ENCODE measurements at places on chromosomes 3 and 15.

DNA sequence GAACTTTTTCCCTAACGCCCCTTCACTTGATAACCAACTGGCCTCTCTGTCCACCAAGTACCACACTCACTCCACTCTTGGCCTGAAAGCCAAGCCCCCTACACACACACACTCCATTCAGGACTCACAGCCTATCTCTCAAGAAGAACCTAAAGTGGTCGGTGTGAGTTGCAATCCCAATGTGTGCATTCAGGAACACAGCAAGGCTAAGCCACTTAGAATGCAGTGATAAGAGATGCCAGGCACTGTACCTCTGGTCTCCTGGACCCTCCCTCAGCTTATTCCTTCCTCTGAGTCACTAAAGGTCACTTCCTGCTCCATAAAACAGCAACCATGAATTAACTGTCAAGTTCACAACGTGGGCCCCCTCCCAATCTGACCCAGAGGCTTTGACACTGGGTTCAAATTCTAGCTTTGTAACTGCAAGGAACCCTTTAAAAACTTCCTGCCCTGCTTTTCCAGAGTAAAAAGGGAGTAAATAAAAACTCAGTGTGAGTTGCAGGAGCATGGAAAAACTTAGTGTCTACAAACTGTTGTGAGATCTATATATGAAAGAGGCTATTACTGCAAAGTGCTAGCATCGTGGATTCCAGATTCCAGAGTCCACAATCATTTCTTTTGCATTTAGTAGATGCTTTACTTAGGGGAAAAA lies 17.6 kb upstream of the KCNMB3 start:
- no peak for DNase-seq

GRCh38 chr3:97959872-97960271 lies 12.4 kb downstream of the RIOX2 start:
- no peak for DNase-seq

GRCh38 chr3:125245521-125245920 lies 33.0 kb upstream of the SLC12A8 start:
- no peak for DNase-seq

GRCh38 chr3:108744762-108745161 lies 12.4 kb downstream of the RETNLB start:
- DNase-seq: no peak

GRCh38 chr3:52633786-52634185 lies 51.9 kb downstream of the PBRM1 start:
- no peak for DNase-seq

GRCh38 chr15:52290329-52290728 lies 5.3 kb downstream of the MYO5C start:
- no peak for DNase-seq

DNA sequence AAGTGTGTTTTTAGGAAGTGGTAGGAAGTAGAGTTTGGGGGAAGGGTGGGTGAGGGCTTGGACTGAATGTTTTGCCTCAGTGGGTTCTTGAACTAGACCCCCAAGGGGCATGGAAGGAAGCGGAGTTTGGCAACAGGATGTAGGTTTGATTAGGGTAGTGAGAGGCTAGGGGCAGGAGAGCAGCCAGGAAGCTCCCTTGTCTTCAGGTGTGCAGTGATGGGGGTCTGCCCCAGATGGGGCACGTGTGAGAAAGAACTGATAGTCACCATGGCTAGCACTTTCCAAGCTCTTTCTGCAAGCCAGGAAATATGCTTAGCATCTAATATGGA lies 4.7 kb downstream of the ZSCAN2 start:
- no peak for DNase-seq

DNA sequence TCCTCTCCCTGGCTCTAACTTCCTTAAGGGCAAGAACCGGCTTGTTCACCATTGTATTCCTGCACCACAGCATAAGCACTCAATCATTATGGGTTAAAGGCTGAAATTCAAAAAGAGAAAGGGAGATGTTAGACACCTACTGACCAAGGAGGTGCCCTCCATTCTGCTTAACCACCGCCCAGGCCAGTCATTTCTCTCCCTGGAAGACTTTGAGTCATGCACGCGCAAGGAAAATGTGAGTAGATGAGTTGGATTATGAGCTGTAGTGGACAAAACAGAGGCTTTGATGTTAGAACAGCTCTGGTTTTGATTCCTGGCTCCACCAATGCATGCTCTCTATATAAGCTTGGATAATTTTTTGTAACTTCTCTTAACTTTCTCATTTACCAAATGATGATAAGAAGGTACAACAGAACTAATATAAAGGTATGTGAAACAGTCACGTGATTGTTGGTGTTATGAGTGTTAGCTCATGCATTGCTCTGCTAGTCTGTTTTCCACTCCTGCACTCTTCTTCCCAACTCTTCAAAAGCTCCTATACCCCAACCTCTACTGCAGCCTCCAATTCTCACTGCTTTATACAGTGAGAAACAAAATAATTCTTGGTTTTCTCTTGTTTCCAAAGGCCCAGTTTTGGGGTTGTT lies 148.4 kb upstream of the ATP11B start:
- DNase-seq: no peak

DNA sequence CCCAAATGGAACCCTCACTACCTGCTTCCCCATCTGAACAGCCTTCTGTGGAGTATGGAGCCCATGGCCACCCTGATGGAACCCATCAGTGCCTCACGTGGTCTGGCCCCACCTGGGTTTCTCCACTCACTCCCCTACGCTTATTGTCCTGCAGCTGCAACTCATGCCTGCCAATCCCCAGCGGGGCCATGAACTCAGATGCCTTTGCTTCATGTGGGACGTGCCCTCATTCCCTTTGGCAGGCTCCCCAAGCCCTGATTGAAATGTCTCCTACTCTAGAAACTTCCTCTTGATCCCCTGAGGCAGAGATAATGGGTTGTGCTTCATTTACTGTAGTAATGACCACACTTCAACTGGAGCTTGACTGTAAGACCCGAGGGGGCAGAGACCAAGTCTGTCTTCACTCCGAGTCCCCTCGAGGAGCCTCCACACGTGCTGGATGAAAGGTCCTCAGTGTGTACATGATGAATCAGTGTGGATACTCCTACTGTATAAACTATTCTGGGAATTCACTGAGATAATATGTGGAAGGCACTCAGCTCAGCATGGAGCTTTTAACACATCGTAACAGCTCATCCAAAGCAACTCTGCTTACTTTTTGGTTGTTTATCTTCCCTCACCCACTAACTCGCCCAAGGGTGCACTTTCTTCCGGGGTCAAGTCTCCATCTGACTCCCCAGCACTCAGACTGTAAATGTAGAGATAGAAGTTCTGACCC lies 232.8 kb upstream of the BHLHE40 start:
- DNase-seq: peak; percentile 23

DNA sequence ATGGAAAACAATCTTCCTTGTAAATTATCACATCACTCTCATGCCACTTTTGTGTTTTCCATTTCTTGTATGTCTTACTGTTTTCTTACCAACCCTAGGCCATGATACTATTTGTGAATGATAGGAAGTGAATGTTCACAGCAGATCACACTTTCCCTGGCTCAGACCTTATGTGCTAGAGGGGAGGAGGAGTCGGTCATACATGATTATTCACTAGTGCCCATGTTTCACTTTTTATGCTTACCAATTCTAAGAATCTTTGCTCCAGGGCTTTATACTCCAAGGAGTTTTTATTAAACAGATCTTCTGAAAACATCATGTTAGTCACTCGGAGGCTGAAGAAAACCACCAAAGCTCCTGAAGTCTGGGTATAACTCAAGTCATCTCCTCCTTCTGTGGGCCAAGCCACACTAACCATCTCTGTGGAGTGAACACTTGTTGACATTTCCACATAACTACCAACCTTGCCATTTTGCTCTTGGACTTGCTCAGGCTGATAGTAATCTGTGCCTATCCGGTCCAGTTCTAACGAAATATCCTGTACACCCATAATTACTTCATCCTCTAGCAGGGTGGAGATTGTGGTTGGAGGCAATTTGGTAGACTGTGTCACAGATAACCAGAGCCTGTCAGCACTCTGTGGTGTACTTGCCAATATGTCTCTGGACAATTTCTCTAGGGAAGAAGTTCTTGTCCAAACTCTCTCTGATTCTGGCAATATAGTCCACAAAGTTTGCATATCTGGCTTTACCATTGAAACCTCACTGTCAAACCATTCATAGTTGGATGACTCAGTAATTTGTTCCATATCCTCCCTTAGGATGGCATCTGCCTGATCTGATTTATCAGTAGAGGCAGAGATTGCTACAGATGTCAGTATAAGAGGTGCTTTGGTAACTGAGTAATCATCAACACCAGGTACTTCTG lies 76.8 kb downstream of the IMPG2 start:
- DNase-seq: no peak

- DNase-seq: no peak
Measured at GRCh38 chr3:144380849-144381248, 409.2 kb downstream of the DIPK2A start.

DNA sequence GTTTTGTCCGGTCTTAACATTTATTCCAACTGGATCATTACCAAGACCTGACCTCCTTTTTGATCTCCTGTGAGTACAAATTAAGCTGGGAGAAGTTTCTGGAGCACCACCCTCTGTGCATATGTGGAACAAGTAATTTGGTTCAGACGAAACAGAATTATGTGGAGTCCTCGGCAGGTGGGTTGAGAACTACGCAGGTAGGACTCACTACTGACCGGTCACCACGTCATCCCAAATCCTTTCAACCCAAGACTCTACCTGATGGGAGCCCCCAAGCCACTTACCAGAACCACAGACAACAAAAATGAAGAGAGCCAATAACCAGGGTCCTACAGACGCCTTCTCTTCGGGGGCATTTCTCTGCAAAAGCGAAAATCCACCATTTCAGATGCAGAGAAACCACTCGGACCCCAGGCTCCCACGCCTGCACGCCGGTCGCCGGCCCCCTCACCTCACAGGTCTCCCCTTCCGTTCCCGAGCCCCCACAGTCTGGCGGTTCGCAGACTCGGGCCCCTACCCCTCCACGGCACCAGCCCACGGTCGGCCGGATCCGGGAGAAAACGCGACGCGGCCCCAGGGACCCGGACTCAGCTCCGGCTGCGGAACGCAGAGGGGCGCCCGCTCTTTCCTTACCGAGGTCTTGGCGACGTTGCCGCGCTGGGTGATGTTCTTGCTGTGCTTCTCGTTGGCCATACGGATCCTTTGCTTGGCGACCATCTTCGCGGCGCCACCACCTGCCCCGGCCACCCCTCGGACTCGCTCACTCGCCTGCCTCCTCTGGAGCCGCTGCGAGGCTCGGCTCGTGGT lies 674 bp downstream of the SERP1 start:
- peak; percentile 52 for DNase-seq

GRCh38 chr15:43541785-43542184 lies 24.4 kb downstream of the MAP1A start:
- DNase-seq: no peak

- DNase-seq: no peak
Measured at GRCh38 chr15:45657764-45658545, 23.1 kb downstream of the SQOR start.

DNA sequence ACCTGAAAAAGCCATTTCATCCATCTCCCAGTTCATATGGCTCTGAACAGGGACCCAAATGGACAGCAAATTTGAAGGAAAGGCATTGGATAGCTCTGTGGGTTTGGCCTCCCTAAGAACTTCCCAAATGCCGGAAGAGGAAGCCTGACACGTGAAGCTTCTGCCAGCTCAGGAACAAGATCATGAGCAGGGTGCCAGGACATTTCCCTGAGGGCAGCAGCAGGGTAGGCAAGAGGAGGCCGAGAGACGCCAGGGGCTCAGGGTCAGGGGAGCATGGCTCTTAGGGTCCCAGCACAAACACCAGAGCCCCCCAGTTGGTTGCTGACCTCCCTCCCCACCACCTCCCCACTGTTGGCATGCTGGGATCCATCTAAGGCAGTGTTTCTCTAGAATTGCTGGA lies 187.5 kb downstream of the MEGF11 start:
- no peak for DNase-seq

GRCh38 chr15:66023311-66023972 lies 154.2 kb downstream of the RAB11A start:
- no peak for DNase-seq

GRCh38 chr15:101625184-101625583 lies 27.0 kb downstream of the TM2D3 start:
- DNase-seq: no peak

DNA sequence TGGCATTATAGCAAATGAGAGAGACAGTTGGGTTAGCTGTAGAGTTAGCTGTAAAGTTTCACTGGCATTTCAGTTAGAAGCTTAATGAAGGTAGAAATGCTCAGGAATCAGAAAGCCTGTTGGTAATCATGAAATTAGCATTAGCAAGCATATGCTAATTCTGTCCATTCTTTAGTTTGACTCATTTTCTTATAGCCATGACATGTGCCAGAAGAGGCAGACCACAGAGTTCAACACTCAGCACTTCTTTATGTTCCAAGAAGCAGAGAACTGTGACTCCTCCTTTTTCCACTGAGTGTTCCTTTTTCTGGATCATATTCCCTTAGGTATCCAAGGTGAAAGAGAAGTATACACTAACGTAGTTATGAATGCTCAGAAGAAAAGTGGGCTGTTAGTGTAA lies 276.2 kb upstream of the SGO1 start:
- DNase-seq: no peak

GRCh38 chr15:93159930-93160329 lies 70.9 kb upstream of the RGMA start:
- no peak for DNase-seq

- DNase-seq: no peak
Measured at GRCh38 chr15:53917109-53917508, 61.1 kb upstream of the UNC13C start.

- no peak for DNase-seq
Measured at GRCh38 chr3:39721076-39721475, 88.3 kb upstream of the MYRIP start.

DNA sequence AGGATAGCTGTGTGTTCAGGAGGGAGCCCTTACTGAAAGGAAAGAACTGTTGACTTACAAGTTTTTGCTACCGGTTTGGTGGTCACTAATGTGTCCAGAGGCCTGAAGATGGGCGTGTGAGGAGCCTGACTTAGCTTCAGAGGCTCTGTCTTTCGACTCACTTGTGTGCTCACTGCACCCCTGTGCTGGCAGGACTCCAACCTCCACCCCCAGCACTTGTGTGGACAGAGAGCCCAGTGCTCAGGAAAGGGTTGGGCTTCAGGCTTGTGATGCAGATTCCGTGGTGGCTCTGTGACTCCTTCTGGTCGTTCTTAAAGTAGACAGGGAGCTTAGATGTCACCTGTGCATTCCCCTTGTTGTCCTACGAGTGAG lies 100.9 kb downstream of the PGPEP1L start:
- peak; percentile 71 for DNase-seq

DNA sequence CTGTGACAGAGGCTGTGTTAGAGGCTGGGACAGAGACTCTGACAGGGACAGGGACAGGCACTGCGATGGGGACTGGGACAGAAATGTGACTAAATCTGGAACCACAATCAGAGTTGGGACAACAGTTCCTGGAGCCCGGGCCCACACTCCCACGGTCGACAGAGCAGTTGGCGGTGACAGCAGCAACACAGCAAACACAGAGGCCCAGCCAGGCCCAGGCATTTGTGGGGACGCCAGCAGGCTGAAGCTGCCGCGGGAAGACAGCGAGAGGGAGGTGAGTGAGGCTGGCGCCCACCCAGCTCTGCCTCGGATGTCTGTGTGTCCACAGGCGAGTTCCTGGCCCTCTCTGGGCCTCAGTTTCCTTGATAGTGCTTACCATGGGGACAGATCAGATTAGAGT lies 9.3 kb upstream of the HCN4 start:
- DNase-seq: no peak
